Ecto neural progenitor cell (in vitro differentiated cells): ENCODE measurements at places on chromosomes 12 and 14.
A peak's percentile ranks its signal among the peaks of the same experiment; 100 is the strongest.

DNA sequence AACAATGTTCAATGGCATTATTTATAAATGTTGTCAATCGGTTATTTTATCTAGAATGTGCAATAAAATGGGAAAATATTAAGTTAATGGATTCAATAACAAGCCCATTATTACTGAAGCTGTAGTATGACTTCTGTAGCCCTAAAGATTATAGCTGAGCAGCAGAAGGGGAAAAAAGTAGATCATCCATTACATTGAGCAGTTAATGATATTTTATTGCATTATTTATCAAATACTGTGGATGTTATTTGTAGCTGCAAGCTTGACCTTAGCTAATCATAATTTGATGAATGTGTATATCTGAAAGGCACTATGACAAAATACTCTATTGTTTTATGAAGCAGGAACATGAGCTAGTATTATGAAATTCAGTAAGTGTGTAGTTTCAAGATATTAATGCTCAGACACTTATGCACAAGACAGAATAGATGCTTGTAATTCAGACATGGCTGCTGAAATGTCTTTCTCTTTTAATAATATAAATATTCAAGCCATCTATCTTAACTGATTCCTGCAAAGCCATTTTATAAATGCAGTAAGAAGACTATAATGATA lies 131.5 kb upstream of the MGAT4C start:
- DNase-seq: no peak

DNA sequence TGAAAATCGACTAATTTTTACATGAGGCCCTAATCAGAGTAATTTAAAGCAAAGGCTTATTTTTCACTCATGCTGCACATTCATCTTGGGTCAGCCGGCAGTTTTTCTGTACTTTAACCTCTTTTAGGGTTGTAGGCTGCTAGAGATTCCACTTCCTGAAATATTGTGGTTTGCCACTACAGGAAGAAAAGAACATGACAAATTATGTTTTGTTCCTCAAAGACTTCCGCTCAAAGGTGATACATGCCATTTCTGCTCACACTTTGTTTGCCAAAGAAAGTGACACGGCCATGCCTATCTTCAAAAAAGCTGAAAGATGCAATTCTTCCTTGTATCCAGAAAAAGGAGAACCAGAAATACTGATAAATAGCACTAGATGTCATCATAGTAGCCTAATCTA lies 183.4 kb upstream of the PPFIA2 start:
- no peak for DNase-seq

DNA sequence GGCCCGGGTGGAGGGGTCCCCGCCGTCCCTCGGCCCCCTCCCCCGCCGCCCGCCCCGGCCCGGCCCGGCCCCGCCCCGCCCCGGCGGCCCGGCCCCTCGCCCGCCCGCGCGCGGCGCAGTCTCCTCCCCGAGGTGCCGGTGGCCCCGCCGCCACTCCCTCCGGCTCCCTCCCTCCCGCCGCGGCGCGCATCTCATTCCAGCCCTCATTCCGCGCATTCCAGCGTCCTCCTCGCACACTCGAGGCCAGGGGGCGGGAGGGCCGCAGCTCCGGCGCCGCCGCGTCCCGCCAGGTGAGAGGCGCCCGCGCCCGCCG lies at the start of gene TEAD4:
Gene TEAD4, plus strand, starts transcription at position 206 of the 313 bp plus-strand sequence.
- DNase-seq: peak; percentile 96

- peak; percentile 91 for DNase-seq
Measured at GRCh38 chr12:71439613-71440344, at the start of gene LGR5. Gene LGR5 (plus strand): TSS chr12:71439798. CDS start chr12:71440081, 283 bp downstream.

DNA sequence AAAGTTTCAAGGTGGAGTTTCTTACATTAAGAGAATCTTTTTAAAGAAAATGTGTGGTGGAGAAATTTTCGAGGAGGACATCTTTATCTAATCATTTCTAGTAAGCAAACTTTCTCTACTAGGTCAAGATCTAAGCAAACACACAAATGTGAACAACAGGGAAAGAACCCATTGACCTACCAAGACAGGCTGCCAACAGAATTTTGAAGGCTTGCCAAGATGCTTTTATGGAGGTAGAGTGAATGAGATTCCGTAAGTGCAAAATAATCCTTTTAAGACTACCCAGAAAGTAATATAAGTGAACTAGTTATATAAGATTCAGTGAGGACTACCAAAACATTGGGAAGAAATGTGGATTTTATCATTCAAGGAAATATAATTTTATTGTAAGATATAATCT lies 357.1 kb upstream of the PDE3A start:
- DNase-seq: no peak

DNA sequence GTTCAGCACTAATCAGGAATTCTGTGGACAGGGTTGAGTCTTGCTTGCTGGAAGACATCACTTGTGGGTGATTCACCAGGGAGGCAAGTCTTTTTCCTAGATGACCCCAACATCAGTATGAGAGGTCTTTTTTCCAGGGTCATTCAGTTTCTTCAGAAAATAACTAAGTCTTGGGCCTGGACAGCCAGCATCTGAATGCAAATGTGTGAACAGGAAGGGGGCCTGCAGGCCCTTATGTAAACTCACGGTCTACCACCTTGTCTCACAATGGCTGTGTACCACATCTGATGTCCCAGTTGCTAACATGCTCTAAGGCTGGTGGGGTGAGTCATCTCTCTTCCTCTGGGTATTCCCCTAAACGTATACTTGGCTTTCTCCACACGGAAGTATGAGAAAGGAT lies 79.2 kb downstream of the HECTD4 start:
- DNase-seq: no peak
